ENCODE measurements at places on chromosomes 4 and X.

DNA sequence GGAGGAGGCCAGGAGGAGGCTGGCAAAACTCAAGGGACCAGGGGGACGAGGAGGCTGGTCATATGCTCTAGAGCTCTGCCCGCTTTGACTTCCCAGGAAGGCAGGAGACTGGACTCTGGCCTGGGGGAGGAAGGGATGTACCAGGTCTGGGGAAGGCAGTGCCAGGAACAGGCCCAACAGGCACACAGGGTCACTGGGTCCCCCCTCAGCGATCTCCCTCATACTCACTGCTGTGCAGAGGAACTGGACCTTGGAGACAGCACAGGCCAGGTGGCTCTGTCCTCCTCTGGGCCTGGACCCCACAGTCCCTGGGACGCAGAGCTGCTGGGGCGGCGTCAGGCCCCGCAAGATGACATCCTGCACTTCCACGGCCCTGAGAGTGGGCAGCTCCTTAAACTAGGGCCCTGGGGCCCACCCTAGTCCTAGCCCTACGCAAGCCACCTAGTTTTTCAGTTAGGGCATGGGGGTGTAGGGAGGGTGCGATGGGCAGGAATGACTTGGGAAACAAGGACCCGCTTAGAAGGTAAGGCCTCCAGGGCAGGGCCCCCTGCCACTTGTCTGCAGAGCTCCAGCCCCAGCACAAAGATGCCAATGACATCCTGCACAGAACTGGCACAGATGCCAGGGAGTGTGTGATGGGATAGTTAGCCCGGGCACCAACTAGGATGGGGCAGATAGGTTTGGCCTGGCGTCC is 59.5 kb downstream of the HTRA3 start:
- DNase-seq: no peak

GRCh38 chrX:129755779-129756650 is 17.2 kb downstream of the XPNPEP2 start:
- no peak for DNase-seq

DNA sequence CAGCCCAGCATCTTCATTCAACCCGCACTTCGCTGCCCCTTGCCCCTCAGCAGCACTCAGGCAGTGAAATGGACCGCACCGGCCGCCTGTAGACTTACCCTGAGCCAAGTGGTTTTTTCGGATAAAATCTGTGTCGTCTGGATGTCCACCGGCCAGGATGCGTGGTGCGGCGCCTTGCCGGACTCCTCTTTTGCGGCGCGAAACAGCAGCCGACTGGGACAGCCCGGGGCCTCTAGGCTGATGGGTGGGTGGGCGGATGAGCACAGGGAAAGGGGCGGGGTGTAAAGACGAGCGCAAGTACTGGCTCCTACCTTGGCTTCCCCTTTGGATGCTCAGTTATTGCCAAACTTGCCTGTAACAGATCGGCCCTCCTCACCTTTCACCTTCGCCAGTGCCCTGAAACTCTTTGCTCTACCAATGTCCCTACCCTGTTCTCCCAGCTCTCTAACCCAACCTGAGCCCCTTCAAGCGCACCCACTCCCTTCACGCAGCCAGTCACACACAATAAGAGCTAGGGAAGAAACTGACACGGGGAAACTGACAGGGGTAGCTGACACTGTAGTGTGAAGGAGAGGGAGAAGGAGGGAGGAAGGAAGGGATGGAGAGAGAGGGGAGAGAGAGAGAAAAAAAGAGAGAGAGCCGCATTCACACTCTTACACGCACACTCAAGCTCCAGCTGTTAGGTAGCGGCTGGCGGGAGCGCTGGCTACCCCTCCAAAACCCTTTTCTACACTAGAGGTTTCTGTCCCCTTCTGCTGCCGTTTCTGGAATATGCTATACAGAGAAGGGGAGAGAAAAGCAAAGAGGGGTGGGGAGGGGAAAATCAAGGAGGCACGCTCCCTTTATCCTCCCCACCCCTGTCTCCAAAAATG is 559 bp downstream of the TRPC5 start:
- no peak for DNase-seq

DNA sequence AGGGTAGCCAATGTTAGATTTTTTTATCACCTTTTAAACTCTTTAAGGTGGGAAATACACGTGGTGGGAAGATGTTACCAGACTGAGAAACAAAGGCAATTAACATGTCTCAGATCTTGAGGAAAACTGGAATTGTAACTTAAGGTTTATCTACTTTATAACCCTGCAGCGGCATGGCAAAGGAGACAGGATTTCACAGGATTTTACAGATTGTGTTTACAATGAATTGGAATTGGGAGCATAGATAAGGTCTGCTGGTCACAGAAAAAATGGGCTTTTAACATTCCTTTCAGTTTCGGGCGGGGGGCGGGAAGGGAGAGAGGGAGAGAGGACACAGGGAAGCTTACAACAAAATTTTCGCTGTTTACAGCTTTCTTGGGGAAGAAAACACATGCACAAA is 467.5 kb upstream of the CT83 start:
- no peak for DNase-seq

DNA sequence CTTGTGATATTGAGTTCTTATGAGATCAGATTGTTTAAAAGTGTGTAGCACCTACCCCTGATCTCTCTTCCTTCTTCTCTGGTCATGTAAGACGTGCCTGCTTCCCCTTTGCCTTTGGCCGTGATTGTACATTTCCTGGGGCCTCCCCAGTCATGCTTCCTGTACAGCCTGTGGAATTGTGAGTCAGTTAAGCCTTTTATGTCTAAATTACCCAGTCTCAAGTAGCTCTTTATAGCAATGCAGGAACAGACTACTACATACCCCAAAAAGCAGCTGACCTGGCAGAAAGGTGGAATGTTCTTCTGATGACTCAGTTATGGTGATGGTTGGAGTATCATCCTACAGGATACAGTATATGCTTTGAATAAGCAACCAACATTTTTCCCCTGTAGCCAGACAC is 11.4 kb upstream of the MCUB start:
- no peak for DNase-seq

GRCh38 chrX:140608111-140608510 is 101.4 kb upstream of the LINC00632 start:
- no peak for DNase-seq

GRCh38 chrX:151081016-151081415 is 95.4 kb upstream of the GPR50 start:
- DNase-seq: no peak

GRCh38 chrX:44474410-44474809 is 68.2 kb downstream of the FUNDC1 start:
- DNase-seq: no peak

DNA sequence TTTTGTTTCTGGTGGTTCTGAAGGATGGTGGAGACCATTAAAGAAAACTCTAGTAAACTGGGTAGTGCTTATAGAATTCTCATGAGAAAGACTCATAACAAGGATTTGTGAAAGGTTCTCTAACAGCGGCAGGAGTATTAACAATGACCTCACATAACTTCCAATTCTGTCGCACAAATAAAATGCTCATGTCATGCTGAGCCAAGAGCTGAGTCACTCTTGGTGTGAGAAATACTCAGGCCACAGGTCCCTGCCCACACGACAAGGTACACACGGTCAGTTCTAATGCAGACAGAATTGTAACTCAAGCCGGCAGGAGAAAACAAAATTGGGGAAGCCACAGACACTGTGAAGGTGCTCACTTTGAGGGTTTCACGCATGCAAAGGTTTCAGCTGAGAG is 34.4 kb upstream of the C4orf50 start:
- DNase-seq: no peak

DNA sequence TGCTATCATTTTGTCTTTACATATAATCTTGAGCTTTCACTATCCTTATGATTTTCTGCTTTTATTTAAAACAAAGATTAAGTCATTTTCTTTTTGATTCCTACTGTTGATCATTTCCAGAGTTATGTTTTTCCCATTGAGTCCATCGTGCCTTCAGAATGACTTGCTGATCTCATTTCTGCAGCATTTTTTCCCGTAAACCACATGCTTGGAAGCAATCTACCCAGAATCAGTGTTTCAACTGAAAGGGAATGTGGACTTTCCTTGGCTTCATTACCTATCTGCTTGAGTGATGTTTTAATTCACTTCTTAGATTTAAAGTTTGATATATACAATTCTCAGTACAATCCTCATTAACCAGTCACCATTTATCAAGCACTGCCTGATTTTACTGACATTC is 192.4 kb upstream of the FSTL5 start:
- DNase-seq: no peak

DNA sequence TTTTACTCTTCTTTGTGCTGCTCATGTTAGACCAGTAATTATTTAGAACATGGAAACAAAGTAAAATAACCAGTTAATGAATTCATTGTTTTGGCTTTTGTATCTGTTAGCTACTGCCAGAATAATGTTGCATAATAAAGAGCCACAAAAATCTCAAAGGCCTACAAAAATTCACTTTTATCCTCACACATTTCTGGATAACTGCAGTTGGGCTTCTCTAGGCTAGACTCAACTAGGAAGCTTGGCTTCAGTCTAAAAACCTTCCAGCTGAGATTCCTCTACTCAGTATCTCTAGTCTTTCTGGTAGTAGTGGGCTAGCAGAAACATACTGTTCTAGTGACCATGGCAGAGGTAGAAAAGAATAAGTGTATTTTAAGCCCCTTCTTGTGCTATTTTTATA is 73.0 kb downstream of the FAT4 start:
- no peak for DNase-seq

GRCh38 chrX:150680974-150681373 is 12.2 kb upstream of the MTMR1 start:
- DNase-seq: no peak

DNA sequence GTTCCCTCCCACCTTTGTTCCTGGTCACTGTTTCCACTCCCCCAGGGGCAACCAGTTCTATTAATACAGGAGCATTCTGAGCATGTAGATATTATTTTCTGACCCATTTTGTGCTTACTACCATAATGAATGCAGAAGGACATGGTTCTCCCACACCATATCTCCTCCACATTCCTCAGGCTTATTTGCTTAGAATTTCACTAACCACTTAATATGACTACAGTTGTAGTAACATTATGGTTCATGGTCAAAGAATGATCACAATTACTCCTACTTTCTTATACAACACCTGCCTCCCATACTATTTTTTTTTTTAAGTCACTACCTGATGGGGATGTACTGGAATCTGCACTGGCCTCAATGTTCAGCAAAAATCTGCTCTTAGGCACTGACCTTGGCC is 7.5 kb upstream of the FAM184B start:
- no peak for DNase-seq

DNA sequence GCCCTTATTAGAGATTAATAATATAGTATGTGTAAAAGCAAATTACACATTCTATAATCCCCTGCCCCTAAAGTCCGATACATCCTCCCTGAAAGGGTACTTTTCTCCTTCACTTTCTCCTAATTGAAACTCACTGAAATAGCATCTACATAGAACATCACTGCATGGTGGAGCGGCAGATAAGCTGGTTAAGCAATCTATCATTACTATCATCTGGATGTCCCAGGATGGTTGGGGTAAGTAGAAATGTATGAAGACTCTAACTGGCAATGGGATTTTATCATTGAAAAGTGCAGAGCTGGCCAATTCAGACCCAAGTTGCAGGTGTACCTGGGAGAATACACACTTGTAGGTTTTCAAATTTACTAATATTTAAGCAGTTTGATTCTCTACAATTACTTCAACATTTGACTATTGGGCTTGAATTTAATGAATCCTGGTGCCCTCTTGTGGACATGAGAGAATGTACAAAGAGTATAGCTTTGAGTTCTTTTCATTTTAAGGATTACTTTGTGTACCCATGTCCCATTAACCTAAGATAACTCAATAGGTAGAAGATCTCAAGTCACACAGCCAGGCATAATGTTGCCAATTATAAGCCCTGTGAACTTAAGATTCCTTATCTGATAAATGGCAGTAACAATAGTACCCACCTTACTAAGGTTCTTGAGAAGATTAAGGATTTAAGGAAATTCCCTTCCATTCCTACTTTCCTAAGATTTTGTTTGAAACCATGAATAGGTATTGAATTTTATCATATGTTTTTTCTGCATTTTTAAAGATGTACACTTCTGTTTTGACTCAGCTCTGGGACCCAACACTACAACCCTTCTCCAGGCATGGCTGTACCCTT is 69.8 kb downstream of the SHROOM3 start:
- no peak for DNase-seq

- no peak for DNase-seq
These were observed 464.1 kb downstream of the IDS start for GRCh38 chrX:149040873-149041535.

GRCh38 chr4:140645614-140646412 is 77.1 kb upstream of the UCP1 start:
- DNase-seq: peak; percentile 29

DNA sequence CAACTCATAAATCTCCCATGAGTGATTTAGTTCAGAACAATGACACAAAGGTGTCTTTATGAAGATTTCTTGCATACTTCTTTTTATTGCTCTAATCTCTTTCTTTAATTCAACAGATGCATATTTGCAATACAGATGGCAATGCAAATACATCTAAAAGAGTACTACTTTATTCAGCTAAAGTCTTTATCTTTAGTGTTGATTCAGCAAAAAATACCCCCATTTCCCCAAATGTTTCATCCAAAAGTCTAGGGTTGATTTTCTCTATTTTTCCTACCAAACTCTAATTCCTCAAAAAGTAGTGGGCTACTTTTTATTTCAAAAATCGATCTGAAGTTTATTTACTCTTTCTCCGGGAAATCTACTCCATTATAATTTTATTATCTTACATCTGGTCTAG is 1055.2 kb downstream of the STIM2 start:
- no peak for DNase-seq

- DNase-seq: no peak
These were observed 287.7 kb upstream of the PCDH18 start for GRCh38 chr4:137819964-137820383.

- no peak for DNase-seq
These were observed 171.6 kb downstream of the GLRA2 start for GRCh38 chrX:14700982-14701381.

DNA sequence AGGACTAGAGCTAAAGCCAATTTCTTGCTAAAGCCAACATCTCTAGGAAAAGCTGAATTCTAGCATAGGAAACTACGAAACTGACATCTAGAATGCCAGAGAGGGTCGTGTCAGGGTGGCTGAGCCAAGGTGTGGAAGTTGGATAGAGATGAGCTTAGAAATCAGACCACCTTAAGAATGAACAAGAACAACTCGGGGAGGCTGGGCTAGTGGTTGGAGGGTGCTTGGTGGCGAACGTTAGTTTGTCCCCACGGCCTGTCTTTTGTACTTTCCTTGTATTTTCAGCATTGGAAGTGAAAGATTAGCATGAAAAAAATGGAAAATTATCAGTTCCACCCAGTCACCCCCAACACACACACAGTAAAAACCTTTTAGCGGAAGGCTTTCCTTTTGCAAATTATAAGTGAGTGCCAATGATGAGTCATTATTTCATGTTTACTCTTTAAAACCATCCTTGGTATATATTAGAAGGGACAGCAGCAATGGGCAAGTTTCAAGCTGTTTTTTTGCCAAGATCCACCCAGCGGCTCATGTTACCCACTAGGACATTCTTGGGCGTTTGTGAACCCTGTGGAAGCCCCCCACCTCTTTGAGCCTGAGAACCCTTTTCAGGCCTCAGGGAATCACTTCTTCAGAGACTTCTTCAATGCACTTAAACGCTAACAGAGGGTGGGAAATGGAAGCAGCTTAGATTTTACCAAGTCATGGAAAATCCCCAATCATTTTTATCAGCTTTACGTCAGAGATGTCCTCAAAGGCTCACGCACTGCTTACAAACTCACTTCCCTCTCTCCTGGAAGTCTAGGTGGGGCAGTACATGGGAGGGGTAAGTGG is 4.9 kb upstream of the PPEF1 start:
- no peak for DNase-seq

- DNase-seq: no peak
These were observed 40.0 kb downstream of the VGLL1 start for GRCh38 chrX:136572030-136572429.
